ENCODE measurements at places on chromosomes 6 and 20.

GRCh38 chr6:35267446-35267845, 7.9 kb downstream of the ZNF76 start:
- DNase-seq = no peak

GRCh38 chr6:168197636-168198301, 118.8 kb upstream of the FRMD1 start:
- no peak for DNase-seq

DNA sequence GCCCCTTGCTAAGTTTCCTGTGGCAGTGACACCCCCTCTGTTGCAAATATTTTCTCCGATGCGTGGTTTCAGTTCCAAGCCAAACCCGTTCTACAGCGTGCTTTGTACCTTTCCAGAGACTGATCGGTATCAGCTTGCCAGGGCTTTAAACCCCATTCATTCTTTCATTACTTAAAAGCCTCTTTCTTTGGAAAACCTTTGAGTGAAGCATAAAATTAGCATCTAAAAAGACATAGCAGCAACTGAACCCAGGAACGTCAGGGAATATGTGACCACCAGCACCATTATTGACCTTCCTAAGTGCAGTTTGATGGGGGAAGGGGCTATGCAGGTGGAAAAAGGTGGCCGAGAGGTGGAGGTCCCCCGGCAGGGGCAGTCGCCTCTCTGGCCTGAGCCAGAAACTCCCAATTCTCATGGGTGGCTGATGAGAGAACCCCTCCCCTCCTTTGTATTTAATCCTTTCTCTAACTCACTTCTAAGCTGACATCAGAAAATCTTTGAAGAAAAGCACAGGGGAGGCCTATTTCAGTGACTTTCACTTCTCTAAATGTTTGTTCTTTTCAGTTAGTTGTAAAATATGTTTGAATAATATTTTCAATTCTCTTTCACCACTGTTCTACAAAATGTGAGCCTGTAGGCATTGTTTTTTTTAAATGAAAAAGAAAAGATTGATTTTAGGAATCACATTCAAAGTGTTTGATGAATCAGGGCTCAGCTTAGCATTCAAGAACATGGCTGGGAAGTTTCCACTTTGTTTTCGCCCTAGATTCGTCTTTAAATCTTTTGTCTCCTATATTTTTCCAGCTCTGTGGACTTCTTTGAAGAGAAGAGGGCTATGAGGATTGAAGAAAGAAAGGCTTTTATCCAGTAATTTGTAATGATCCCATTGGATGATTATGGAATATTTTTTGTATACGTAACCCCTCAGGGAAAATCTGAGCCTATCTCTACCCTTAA, 89.2 kb downstream of the RSPH3 start:
- no peak for DNase-seq

- no peak for DNase-seq
Observed at GRCh38 chr6:159462431-159462830, 230.6 kb downstream of the SOD2 start.

GRCh38 chr6:68410021-68410420, 225.1 kb upstream of the ADGRB3 start:
- DNase-seq = no peak

GRCh38 chr20:9550871-9551270, 36.5 kb downstream of the LAMP5 start:
- DNase-seq = no peak

- DNase-seq = no peak
Observed at GRCh38 chr20:39503902-39504709, 542.0 kb downstream of the DHX35 start.

DNA sequence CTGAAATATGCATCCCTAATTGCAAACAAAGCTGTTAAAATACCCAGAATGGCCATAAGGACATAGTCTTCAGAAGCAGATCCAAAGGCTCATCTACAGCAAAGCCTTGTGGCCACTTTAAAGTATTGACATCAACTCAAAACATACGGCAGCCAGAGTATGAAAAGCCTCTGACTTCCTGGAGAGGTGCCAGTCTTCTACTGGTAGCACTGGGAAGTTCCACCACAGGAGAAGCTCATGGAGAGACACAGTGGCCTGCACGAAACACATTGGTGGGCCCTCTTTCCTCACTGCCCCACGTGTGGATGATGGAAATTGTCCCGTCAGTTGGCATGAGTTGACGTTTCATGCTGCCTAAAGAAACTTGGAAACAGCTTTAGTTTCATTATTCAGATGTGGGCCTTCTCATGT, 202.6 kb upstream of the HEY2 start:
- DNase-seq = peak; percentile 1

- DNase-seq = no peak
Observed at GRCh38 chr20:2799271-2799670, 1.2 kb downstream of the CPXM1 start.

GRCh38 chr6:15770347-15771143, 107.7 kb upstream of the DTNBP1 start:
- DNase-seq = peak; percentile 42

GRCh38 chr6:41025966-41026530, 13.0 kb downstream of the UNC5CL start:
- no peak for DNase-seq

- peak; percentile 51 for DNase-seq
Observed at GRCh38 chr6:113047932-113048331, 700.8 kb downstream of the RFPL4B start.

GRCh38 chr6:107644513-107644912, 154.6 kb downstream of the SOBP start:
- no peak for DNase-seq

DNA sequence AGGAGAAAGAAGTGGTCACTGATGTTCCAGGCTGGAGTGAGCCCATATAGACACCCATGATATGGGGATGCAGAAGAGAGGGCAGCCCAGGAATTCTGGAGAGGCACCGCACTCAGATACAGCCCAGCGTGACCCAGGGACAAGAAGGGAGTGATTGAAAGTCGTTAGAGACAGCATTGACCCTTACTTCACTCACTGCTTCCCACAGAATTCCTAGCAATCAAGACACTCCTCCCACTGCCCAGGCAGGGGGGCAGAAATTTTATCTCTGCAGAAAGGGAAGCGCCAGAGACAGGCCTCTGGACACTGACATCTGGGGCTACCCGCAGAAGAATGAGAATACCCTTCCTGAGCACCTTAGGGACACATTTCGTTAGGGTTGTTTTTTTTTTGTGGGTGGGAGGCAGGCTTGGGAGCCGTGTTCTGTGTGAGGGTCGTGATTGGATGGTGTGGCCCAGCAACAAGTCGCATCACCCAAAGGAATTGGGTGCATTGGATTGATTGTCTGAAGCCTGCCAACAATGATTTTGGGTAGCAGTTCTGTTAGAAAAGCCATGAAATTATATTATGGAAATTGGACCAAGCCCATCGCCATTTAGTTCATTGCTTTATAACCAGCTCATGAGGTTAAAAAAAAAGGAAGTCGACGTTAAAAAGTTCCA, 45.9 kb upstream of the MAP3K4 start:
- no peak for DNase-seq

DNA sequence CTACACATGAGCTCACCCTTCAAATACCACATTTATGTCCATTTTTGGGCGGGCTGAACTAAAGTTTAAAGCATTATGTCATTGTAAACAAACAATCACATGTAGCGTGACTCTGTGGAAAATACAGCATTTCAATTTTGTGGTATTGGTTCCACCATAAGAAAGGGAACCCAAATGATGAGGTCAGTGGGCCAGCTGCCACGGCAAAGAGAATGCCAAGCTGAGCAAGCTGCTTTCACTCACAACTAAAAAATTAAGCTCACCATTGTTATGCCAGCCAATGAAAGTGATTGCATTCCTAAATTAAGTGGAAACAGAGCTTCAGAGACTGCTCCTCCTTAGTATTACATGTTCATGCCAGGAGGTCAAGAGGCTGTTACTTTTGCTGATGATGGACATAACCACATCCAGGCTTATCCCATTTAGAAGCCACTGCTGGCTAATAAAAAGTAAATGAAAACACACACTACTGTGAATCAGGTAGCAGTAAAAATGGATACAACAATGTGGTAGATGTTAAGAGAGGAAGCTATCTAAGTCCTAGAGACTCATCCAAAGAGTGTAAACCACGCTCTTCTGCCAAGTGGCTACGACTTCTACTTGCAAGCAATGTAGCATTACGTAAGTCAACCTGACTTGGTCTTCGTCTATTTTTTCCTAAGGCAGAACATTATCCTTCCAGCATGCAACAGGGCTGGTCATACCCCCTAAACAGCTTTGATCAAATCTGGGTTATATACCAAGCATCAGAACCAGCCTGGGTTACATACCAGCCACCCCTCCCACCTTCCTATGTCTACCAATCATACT, 164.8 kb downstream of the BACH2 start:
- DNase-seq = peak; percentile 76

DNA sequence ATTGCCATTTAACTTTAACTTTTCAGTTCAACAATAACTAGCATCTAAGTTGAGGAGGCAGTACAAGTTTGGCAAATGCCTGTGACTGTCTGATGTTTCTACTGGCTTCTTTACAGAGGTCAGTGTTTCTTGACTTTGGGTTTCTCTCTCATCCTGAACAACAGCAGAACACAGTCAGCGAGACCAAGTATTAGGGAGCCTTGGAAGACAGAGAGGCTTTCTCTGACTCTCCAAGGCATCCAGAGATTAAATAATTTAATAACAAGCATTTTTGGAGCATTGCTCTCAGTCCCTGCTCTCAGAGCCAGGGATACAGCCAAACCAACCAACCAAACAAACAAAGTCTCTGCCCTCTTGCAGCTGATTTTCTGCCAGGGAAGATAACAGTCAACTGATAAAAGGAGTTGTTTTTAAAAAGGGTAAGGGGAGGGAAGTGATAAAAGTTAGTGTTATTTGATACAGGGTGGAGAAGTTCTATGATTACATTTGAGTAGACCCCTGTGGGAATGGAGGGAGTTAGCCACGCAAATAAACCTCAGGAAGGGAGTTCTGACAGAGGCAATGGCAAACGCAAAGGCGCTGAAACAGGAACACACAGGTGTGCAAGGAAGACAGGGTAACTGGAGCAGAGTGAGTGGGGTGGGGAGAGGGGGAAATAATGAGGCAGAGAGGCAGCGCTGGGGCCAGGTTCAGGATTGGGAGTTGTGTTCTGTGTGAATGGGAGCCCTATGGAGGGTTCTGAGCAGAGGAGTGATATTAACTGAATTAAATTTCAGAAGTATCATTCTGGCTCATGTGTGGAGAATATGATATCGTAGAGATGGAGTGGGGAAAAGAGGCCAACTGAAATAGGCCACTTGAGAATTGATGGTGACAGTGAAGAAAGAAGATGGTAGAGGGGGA, 55.2 kb downstream of the SEL1L2 start:
- DNase-seq = no peak

DNA sequence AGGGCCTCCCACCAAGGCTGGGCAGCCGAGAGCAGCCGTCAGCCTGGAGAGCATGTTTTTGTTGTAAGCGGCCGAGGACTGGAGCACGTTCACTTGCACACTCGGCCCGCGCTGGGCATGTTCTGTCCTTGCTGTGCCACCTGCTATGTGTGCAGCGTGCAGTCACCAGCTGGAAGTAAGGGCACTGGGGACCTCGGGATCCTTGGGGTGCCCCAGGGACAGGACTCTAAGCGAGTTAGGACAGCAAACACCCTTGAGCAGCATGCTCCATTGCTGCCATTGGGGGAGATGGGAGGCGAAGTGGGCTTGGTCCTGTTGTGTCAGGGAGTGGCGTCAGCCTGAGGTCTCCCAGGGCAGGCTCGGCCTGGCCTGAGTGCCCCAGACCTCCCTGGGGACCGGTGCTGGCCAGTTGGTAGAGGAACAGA, 18.6 kb downstream of the DYNLT1 start:
- no peak for DNase-seq

DNA sequence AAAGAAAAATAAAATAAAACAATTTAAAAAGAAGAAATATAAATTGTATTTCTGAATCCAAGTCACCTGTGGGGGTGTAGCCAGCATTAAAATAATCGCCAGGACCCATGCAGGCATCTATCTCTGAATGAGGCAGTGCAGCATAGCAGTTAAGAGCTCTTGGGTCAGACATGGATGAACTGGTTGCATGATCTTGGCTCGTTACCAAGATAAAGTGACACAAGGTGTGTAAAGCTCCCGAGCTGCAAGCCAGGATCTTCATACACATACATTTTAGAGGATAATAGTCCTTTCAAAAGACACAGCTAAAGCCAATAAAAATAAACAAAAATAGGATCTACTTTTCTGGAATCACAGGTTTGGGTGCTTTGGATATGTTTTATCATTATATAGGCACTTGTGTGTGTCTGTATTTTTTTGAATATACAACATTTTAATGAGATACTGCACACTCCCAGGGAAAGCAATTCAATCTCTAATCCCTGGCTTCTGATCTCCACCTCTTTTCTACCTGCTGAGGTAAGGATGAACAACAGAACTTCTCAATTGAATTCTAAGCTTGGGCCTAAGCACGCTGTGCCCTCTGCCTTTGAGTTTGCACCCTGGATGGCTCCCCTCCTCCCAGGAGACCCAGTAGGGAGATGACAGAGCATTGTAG, 8.9 kb downstream of the TRIM10 start:
- DNase-seq = no peak

- DNase-seq = peak; percentile 7
Observed at GRCh38 chr6:48883116-48883515, 579.9 kb downstream of the MMUT start.

- DNase-seq = no peak
Observed at GRCh38 chr6:167337675-167338449, 13.0 kb downstream of the TTLL2 start.

GRCh38 chr6:138727182-138727581, 46.4 kb upstream of the CCDC28A start:
- no peak for DNase-seq

DNA sequence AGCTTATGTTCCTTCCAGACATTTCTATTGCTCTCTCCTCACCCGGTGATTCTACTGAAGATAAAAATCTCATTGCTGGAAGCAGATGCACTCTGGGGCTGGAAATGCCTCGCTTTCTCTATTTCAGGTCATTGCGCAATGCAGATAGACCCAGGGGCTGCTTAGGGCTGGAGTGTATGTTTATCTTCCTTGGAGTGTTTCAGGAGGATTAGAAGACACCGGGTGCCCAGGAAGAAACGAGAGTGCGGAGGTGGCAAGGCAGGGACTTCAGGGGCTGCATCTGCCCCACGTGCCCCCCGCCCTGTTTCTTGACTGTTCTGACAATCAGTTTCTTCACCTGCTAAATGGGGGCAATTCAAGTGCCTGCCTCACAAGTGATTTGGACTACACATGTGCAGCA, 45.6 kb upstream of the IYD start:
- no peak for DNase-seq

GRCh38 chr6:131393433-131393832, 179.6 kb upstream of the ARG1 start:
- DNase-seq = no peak

GRCh38 chr20:10715035-10715434, 41.2 kb upstream of the JAG1 start:
- DNase-seq = peak; percentile 70

GRCh38 chr6:121376411-121376810, 42.1 kb upstream of the TBC1D32 start:
- DNase-seq = no peak
